ENCODE measurements at places on chromosomes 6 and 20. TPM values are rescaled to one million over a fixed set of nuclear protein-coding genes. Genes with fewer than 3 reads are reported as not detected.

DNA sequence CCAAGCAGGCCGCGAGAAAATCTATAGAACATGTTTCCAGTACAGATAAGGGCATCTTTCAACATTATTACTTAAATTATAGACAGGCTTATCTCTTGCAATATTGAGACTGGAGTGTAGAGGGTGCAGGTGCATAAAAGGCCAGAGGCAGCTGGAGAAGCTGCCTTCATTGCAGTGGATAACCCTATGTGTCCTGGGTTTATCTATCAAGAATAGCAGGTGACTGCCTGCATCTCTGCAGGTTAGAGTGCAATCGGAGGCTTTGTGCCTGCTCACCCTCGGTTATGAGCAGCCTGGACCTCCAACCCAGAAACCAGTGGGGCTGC is 28.7 kb upstream of the ECI2 start:
- no peak for DNase-seq

DNA sequence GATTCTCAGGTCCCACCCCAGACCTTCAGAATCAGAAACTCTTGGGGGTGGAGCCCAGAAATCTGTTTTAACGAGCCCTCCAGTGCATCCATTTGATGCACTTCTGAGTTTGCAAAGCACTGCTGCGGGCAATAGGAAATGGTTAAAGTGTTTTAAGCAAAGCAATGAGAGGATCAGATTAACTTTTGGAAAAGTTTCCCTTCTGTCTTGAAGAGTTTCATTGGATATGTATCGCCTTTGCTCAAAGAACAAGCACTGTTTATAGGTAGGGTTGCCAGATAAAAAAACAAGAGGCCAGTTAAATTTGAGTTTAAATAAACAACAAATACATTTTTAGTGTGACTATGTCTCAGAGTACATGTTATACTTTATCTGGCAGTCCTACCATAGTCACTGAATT is 226.0 kb downstream of the BMP7 start:
- no peak for DNase-seq

- no peak for DNase-seq
These were observed 48.9 kb downstream of the EBF4 start for GRCh38 chr20:2741463-2741862.

GRCh38 chr6:89612121-89612520 is 26.4 kb downstream of the LYRM2 start:
- DNase-seq = no peak

- no peak for DNase-seq
These were observed 6.6 kb downstream of the PLN start for GRCh38 chr6:118554698-118555097.

Gene KIF13A
- total RNA-seq = 16.9 TPM

Gene ULBP3
- total RNA-seq = 9.4 TPM

Gene MYLK2
- total RNA-seq = 0.10 TPM

Gene PNPLA1
- total RNA-seq = not detected

Measured in NCI-H460 (cell line).